ENCODE measurements at places on chromosomes 11 and 22. TPM values are rescaled to one million over a fixed set of nuclear protein-coding genes. Genes with fewer than 3 reads are reported as not detected.

Gene BTG4
- total RNA-seq = not detected

Gene CCDC86
- 3.3 TPM for total RNA-seq

Gene C11orf91
- total RNA-seq = not detected

Gene ADAMTS8
- 0.32 TPM for total RNA-seq

Gene GPR152
- total RNA-seq = not detected

Gene HIC2
- 3.3 TPM for total RNA-seq

Gene GGTLC3
- total RNA-seq = not detected

Gene SSRP1
- total RNA-seq = 44.9 TPM

Gene SULT4A1
- total RNA-seq = 0.47 TPM

Gene ZBED5
- 23.0 TPM for total RNA-seq

Gene THY1
- 11.0 TPM for total RNA-seq

Gene GNG3
- total RNA-seq = not detected

Gene GNAZ
- 0.26 TPM for total RNA-seq

Gene GLYATL1
- 0.17 TPM for total RNA-seq

Gene FAM181B
- total RNA-seq = not detected

Gene OR5P2
- total RNA-seq = not detected

Gene ST14
- total RNA-seq = 0.09 TPM

Gene MYBPC3
- total RNA-seq = not detected

Gene SCGB2A2
- not detected for total RNA-seq

Gene SYNGR1
- 5.4 TPM for total RNA-seq

Gene ESAM
- 0.16 TPM for total RNA-seq

Gene RAB39A
- not detected for total RNA-seq

Gene MRGPRX4
- not detected for total RNA-seq

Gene AGBL2
- total RNA-seq = 3.7 TPM

Gene OR8G5
- total RNA-seq = not detected

Gene HEPN1
- not detected for total RNA-seq

Gene OR2D2
- total RNA-seq = 0.09 TPM

Gene USP47
- 65.9 TPM for total RNA-seq

Gene P4HA3
- 2.9 TPM for total RNA-seq

Gene CAVIN3
- 133 TPM for total RNA-seq

Gene INS
- total RNA-seq = not detected

Gene ARHGAP8
- 0.86 TPM for total RNA-seq

Gene SDHD
- total RNA-seq = 162 TPM

Gene KRTAP5-1
- not detected for total RNA-seq

Gene ZC3H7B
- 37.0 TPM for total RNA-seq

Gene SLC7A4
- total RNA-seq = 0.16 TPM

Gene RBMXL2
- not detected for total RNA-seq

Data from bronchial smooth muscle cell (primary cell).